Esophagus mucosa (tissue), 1 donor: ENCODE measurements at places on chromosomes 2 and 18. TPM values are rescaled to one million over a fixed set of nuclear protein-coding genes. Genes with fewer than 3 reads are reported as not detected.

Gene CRYBA2
- not detected for total RNA-seq

DNA sequence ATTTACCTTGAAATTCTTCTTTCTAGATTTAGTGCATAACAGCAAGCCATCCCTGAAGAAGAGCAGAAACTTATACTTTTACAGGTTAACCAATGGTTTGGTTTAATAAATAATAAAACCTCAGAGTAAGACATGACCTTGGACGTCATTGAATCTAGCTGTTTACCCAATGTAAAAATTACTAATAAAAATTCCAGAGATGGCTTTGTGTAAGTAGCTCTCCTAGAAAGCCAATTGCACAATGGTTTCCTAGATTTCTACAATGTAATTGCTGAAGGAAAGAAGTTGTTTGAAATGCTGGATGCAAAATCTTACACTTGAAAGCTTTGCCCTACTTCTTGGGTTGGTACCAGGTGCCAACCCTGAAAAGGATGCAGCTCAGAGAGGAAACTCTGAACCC is 1.5 kb downstream of the XDH start:
- no peak for ATAC-seq

GRCh38 chr2:120239488-120240287 is 13.0 kb upstream of the RALB start:
- ATAC-seq = peak; percentile 37

DNA sequence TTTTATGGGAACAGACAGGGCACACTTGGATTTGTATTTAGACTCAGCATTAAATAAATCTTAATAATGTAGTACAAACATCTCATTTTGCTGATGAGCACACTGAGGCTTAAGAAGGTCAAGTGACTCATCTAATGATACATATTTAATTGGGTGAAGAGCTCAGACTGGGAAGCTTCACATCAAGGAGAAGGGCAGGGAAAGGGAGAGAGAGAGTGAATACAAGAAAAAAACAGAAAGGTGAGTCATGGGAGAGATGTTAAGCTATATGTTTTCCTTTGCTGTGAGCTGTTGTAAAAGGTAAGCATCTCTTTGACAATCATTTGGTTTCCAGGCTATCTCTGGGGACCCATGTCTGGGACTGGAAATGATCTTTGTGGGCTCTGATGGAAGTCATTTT is 277.8 kb downstream of the SETBP1 start:
- ATAC-seq = peak; percentile 25

DNA sequence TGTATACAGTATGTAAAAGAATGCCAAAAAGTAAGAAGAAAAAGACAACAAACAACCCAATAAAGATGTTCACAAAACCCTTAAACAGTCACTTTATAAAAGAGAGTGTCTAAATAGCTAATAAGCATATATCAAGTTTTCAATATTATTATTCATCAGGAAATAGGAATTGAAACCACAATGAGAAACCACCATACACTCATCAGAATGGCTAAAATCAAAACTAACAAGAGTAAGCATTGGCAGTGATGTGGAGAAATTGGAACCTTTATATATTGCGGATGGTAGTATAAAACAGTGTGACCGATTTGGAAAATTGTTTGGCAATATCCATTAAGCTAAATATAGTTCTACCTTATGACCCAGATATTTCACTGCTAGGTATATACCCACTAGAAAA is 20.5 kb upstream of the TGFA start:
- no peak for ATAC-seq

DNA sequence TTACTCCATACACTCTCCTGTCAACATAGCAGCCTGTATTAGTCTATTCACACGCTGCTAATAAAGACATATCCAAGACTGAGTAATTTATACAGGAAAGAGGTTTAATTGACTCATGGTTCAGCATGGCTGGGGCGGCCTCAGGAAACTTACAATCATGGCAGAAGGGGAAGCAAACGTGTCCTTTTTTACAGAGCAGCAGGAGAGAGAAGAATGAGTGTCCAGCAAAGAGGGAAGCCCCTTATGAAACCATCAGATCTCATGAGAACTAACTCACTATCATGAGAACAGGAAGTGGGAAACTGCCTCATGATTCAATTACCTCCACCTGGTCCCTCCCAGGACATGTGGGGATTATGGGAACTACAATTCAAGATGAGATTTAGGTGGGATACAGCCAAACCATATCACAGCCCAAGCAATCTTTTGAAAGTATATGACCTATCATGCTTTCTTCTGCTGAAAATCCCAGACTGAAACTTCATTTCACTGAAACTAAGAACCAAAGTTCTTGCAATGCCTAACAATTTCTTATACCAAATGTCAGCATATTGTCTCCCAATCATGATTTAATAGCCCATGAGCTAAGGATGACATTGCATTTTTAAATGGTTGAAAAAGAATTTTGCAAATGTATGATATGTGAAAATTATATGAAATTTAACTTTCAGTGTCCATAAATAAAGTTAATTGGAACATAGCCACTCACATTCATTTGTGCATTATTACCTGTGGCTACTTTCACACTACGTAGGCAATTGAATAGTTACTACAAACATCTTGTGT is 686.8 kb upstream of the ZEB2 start:
- ATAC-seq = no peak
